Uterine smooth muscle cell (primary cell): ENCODE measurements at places on chromosomes 4 and X. TPM values are rescaled to one million over a fixed set of nuclear protein-coding genes. Genes with fewer than 3 reads are reported as not detected.

The FBXO8 gene
- total RNA-seq: 38.1 and 39.0 TPM in 2 replicates

The TRIM75 gene
- total RNA-seq: not detected in 2 replicates

The TSPAN5 gene
- 115 and 132 TPM in 2 replicates for total RNA-seq

The GABRB1 gene
- total RNA-seq: 0.55 TPM in 1 of 2 replicates, not detected in the other

The AIMP1 gene
- 31.2 and 39.1 TPM in 2 replicates for total RNA-seq

The DUSP9 gene
- total RNA-seq: 0.11 TPM in 1 of 2 replicates, not detected in the other

The BEX3 gene
- 239 and 345 TPM in 2 replicates for total RNA-seq

The CCNA2 gene
- total RNA-seq: 32.2 and 132 TPM in 2 replicates

The ART3 gene
- not detected in 2 replicates for total RNA-seq

The KLB gene
- not detected in 2 replicates for total RNA-seq

The CYTL1 gene
- 0.12 TPM in 1 of 2 replicates, not detected in the other for total RNA-seq

The IL15 gene
- total RNA-seq: 5.0 and 7.4 TPM in 2 replicates

The CLDN22 gene
- not detected in 2 replicates for total RNA-seq

The BEND2 gene
- not detected in 2 replicates for total RNA-seq

The PDZD11 gene
- total RNA-seq: 39.2 and 40.3 TPM in 2 replicates

The GPRIN3 gene
- total RNA-seq: 0.12 and 0.22 TPM in 2 replicates

The SPANXN4 gene
- not detected in 2 replicates for total RNA-seq

The SMAD1 gene
- 9.2 and 16.4 TPM in 2 replicates for total RNA-seq

The CTAG2 gene
- not detected in 2 replicates for total RNA-seq

The PLS3 gene
- total RNA-seq: 406 and 518 TPM in 2 replicates

The UPF3B gene
- total RNA-seq: 2.1 TPM in 2 replicates

The NAT8L gene
- under 0.01 and 0.12 TPM in 2 replicates for total RNA-seq

The SERPINA7 gene
- total RNA-seq: not detected in 2 replicates

The HPGD gene
- 1.5 and 9.8 TPM in 2 replicates for total RNA-seq

The SLC35A2 gene
- 13.9 and 14.6 TPM in 2 replicates for total RNA-seq

The MEPE gene
- not detected in 2 replicates for total RNA-seq

The TMPRSS11F gene
- total RNA-seq: not detected in 2 replicates

The PAGE5 gene
- not detected in 2 replicates for total RNA-seq

The FAT1 gene
- 76.7 and 159 TPM in 2 replicates for total RNA-seq

The DGKK gene
- not detected in 2 replicates for total RNA-seq

The ZNF330 gene
- total RNA-seq: 54.6 and 54.7 TPM in 2 replicates

The PPP1R2C gene
- total RNA-seq: not detected in 2 replicates

The RNF128 gene
- total RNA-seq: 1.5 and 2.0 TPM in 2 replicates

The KCND1 gene
- 0.33 and 1.2 TPM in 2 replicates for total RNA-seq

The PAGE1 gene
- total RNA-seq: not detected in 2 replicates

The MGST2 gene
- total RNA-seq: 2.1 and 3.0 TPM in 2 replicates

The ZFYVE28 gene
- 4.9 and 5.0 TPM in 2 replicates for total RNA-seq

The NOA1 gene
- 15.1 and 19.7 TPM in 2 replicates for total RNA-seq

The TLR8 gene
- total RNA-seq: not detected in 2 replicates

The HSFX4 gene
- total RNA-seq: not detected in 2 replicates

The TBX22 gene
- not detected in 2 replicates for total RNA-seq

The HOPX gene
- total RNA-seq: 0.37 and 2.2 TPM in 2 replicates

The ABLIM2 gene
- 0.25 TPM in 1 of 2 replicates, not detected in the other for total RNA-seq

The SPOCK3 gene
- total RNA-seq: 1.4 and 1.7 TPM in 2 replicates

The CT45A9 gene
- total RNA-seq: not detected in 2 replicates

The ZNF518B gene
- 38.0 and 40.8 TPM in 2 replicates for total RNA-seq

The ACOX3 gene
- 29.3 and 30.1 TPM in 2 replicates for total RNA-seq

The UGT8 gene
- 0.62 and 1.00 TPM in 2 replicates for total RNA-seq

The NLGN3 gene
- total RNA-seq: under 0.01 and 0.12 TPM in 2 replicates

The PTPN13 gene
- total RNA-seq: 69.2 and 91.1 TPM in 2 replicates

The NXF2 gene
- not detected in 2 replicates for total RNA-seq

The TRPC5OS gene
- not detected in 2 replicates for total RNA-seq

The PCDH18 gene
- total RNA-seq: 82.2 and 116 TPM in 2 replicates

The CPLX1 gene
- under 0.01 TPM in 1 of 2 replicates, not detected in the other for total RNA-seq

The CENPVL1 gene
- total RNA-seq: not detected in 2 replicates

The SLC38A5 gene
- 39.9 and 60.2 TPM in 2 replicates for total RNA-seq

The FGFR3 gene
- total RNA-seq: 0.25 and 0.44 TPM in 2 replicates

The RNF212 gene
- 0.44 and 2.0 TPM in 2 replicates for total RNA-seq

The PDZD4 gene
- total RNA-seq: 0.12 and 0.22 TPM in 2 replicates
